SK-N-MC (cell line): ENCODE measurements at places on chromosomes 6 and 20.

GRCh38 chr6:7879980-7880717 is 30.4 kb downstream of the TXNDC5 start:
- DNase-seq = no peak

DNA sequence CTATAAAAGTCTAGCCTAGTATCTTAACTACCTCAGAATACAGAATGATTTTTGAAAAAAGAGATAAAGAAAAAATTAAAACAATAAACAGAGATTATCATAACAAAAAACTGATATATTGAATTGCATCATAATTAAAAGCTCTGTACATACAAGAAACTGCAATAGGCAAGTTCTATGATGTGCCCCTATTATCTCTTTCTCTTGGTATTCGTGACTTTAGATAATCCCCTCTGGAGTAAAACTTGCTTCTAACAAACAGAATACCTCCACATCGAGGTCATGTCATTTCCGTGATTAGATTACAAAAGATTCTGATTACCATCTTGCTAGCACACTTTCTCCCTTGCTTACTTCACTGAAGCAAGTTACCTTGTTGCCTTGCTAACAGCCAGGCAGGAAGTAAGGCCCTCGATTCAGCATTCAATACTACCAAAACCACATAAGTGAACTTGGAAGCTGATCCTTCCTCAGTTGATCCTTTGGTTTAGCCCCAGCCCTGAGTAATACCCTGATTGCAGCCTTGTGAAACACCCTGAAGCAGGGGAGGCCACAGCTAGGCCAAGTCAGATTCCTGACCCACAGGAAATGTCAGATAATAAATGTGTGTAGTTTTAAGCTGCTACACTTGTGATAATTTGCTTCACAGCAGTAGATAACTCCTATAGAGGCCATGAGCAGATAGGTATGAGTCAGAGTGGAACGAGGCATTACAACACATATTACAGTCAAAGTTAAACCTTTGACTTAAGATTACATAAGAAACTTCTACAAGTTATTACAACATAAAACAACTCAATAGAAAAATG is 53.7 kb upstream of the TMX4 start:
- DNase-seq = no peak

DNA sequence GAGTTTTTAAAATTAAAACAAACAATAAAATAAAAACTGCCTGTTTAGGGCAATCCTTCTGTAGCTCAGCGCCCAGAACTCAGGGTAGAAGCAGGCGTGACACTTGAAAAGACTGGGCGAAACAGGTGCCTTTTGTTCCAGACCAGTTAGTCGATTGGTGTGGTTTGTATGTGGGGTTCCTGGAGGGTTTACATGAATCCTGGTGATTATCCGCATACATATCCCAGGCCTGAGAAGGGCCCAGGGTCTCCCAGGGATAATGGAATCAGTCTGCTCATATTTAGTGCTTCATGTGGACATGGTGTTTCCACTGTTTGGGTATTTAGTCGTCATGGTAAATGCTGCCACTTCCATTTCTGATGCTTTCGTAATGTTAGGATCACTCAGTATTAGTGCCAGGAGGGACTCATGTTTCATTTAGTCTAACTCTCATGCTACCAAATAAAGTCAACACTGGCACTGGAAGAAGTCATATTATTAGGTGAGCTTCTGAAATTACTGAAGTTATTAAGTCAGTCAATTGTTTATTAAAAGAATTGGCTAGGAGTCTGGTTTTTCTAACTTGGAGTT is 116.5 kb downstream of the SAMD5 start:
- DNase-seq = no peak

GRCh38 chr6:136085370-136086115 is 164.6 kb downstream of the MTFR2 start:
- no peak for DNase-seq

DNA sequence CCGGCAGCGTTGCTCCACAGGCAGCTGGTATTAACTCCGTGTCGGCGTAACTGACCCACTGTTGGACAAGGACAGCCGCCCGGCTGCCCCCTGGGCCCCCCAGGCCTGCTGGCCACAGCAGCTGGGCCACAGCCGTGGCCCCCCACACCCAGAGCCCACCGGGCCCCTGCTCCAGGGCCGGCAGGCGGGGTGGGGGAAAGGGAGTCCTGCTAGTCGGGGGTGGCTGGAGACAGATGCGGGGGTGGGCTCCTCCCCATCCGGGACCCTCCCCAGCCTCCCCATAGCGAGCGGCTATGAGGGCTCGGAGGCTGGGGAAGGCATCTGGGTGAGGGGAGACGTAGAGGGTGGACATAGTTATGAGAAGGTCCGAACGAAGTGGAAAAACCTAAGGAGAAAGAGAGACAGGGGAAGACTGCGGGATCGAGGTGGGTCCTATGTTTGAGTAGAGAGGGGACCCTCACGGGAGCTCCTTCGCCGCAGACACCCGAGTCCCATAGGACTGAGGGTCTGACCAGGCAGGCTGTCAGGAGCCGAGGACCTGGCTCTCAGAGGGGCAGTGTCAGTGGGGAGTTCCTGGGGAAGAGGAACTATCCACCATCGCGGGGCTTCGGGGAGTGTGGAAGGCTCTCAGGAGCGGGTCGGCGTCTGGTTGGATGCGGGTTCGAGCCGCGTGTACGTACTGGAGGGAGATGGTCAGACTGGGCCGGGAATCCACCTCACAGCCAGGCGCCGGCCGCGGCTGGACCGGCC is 511 bp downstream of the VARS1 start:
- DNase-seq = no peak

GRCh38 chr6:323730-324088 is 31.4 kb downstream of the DUSP22 start:
- DNase-seq = no peak

DNA sequence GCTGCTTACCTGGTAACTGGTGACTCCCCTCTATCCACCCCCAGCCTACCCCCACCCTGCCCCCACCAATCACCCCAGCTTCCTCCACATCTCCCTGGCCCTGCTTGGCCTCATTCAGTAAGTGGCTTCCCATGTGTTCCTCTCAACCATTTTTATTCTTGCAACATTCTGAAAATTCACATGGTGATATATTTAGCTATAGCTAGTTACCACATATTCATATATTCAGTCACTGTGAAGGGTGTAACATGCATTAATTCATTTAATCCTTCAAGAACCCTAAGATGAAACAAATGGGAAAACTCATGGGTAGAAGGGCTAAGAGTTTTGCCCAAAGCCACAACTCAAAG is 95.4 kb upstream of the CEP85L start:
- DNase-seq = no peak

DNA sequence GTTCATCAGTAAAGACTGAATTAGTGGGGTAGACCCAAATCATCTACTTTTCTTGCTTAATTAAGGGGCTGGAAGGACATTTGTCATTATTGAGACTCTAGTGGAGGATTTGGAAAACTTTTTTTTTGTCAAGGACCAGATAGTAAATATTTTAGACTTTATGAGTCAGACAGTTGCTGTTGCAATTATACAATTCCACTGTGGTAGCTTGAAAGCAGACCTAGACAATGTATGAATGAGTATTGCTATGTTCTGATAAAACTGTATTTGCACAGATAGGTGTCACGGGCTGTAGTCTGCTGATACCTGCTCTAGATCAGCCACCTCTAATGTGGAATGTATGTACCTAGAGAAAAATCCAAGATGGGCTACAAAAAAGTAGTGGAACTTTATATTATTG is 175.0 kb downstream of the CARMIL1 start:
- DNase-seq = no peak

DNA sequence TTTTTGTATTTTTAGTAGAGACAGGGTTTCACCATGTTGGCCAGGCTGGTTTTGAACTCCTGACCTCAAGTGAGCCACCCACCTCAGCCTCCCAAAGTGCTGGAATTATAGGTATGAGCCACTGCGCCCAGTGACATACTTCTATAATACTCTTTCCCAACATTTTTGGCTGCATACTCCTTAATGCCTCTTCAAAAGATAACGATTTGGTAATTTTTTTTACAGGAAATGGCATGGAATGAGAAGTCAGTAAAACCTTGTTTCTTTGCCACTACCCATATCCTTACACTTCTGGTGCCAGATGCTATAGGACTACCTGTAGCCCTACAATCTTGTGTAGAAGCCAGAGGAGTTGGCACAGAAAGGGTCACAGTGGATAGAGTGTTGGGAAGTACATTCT is 41.4 kb upstream of the SGK1 start:
- no peak for DNase-seq
